Fibroblast of upper back skin (primary cell): ENCODE measurements at places on chromosomes 7 and 10.
A peak's percentile ranks its signal among the peaks of the same experiment; 100 is the strongest.

DNA sequence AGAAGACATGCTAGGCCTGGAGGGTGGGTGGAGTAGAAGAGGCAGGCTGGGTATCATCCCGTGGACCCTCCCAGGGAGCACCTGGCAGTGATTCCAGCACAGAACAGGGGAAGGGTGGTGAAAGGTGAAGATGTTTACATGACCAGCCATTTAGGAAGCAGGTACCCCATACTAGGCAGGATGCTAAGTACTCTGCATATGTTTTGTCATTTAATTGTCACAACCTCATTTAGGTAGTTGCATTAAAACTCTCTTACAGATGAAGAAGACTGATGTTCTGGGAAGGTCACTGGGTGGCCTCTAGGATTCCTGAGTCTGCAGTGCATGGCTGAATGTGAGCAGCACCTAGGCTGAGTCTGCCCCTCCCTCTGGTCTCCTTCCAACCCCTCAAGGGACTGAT, 15.2 kb downstream of the ITPRIP start:
- no peak for DNase-seq

GRCh38 chr7:87217983-87218653, 1.4 kb downstream of the TMEM243 start:
- DNase-seq, result no peak

DNA sequence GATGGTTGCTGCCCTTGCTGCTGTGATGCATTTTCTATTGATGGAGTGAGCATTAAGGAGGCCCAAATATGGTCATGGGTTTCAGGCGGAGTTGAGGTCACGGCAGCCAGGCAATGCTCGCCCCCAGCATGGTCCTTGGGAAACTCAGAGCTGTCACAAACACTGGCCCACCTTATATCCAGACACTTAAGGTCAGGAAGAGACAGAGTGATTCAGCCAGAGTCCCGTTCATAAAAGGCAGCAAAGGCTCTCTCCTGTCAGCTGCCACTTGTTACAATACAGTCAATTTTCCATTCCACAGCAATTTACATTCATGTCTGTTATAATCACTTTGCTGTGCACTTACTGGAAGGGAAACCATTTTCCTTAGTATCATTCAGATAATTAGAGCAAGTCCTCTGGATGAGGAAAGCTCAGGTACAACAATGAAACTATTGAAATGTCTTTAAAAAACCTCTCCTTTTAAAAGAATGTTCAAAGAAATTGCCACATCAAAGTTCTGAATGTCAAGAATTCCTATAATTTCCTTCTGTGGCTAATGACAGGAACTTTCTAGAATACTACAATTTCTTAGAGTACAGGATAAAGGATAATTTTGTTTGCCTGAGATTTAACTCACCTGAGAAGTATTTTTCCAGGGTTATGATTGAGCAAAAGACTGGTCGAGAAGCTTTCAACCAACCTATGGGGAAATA, 14.8 kb upstream of the ANKRD1 start:
- no peak for DNase-seq

DNA sequence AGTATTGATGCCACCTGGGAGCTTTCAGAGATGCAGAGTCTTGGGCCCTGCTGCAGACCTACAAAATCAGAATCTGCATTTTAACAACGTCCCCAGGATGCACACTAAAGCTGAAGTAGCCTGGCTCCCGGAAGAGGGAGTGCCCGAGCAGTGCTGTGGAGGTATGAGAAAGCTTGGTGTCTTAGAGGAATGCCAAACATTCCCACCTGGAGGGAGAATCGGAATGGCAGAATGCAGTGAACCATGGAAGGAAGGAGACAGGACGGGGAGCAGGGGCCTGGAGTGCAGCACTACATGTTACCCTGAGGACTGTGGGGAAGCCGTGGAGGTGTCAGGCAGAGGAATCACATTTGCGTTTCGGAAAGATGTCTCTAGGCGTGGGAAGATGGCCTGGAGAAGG, 90.9 kb downstream of the AOAH start:
- no peak for DNase-seq

GRCh38 chr7:116984917-116985316, 31.6 kb downstream of the ST7 start:
- peak; percentile 32 for DNase-seq

GRCh38 chr10:23558361-23558799, 119.5 kb downstream of the OTUD1 start:
- peak; percentile 18 for DNase-seq

DNA sequence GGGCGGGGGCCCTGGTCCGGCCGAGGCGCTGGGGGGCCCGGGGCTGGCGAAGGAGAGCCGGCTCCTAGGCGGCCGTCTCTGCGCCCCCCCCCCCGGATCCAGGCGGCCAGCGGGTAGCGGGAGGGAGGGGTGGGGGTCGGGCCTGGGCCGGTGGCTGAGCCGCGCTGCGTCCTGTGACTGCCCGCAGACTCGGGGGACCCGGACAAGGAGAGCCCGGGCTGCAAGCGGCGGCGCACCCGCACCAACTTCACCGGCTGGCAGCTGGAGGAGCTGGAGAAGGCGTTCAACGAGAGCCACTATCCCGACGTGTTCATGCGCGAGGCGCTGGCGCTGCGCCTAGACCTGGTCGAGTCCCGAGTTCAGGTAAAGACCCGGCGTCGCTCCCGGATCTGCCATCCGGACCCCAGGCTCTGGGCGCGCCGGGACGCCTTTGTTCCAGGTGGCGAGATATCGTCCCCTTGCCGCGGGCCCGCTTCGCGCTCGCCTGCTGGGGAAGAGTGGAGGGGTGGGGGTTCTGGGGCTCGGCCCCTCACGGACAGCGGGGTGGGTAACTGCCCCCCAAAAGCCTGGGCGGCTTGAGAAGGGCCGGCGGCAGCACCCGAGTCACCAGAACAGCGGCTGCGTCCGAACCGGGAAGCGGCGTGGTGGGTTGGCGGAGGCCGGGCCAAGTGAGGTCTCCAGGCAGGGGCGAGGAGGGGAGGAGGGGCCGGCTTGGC, 819 bp downstream of the UNCX start:
- no peak for DNase-seq

- no peak for DNase-seq
These were observed 294.3 kb upstream of the PFKP start for GRCh38 chr10:2772816-2773631.

- DNase-seq, result no peak
These were observed 39.4 kb upstream of the AGK start for GRCh38 chr7:141511676-141512396.

- DNase-seq, result no peak
These were observed 103.4 kb upstream of the DLX6 start for GRCh38 chr7:96901822-96902445.
